Activated CD8-positive, alpha-beta T cell treated with anti-CD3 and anti-CD28 coated beads for 36 hours (primary cell): ENCODE measurements at places on chromosomes 6 and 20.

DNA sequence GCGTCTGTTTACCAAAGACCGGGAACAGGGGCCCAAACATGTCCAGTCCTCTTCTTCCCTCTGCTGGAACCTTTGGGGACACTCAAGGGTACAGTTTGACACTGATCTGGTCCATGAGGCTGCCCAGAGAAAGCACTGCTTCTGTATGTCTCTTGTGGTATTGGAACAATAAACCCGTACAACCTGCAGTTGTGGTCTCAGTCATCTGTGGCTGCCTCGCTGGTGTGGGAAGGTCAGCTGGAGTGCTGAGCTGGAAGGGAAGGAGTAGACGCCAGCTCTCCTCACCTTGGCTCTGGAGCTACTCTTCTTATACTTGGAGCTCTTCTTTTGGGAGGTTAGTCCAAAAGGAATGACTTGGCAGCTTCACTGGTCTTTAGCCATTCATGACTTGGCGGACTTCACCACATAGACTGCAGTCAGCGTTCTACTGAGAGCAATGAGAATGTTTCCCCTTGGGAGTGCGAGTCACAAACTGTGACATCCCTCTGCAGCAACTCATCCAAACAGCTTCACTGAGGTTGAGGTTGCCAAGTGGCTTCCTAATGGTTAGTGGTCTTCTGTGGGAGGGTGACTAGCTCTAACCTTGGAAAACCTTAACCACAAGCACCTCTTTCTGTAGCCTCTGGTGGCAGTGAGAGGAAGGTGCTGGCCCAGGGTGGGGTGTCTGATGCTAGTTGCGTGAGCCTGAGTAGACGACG, 81.2 kb downstream of the ASXL1 start:
- H3K4me3 ChIP-seq: no peak overlapping the region
- H3K36me3 ChIP-seq: peaks cover 44% of the 10 kb centered on the region
- peak overlapping the region; percentile 65 for H3K27ac ChIP-seq
- DNase-seq: peak; percentile 69
- H3K27me3 ChIP-seq: no peaks in the 10 kb centered on the region

DNA sequence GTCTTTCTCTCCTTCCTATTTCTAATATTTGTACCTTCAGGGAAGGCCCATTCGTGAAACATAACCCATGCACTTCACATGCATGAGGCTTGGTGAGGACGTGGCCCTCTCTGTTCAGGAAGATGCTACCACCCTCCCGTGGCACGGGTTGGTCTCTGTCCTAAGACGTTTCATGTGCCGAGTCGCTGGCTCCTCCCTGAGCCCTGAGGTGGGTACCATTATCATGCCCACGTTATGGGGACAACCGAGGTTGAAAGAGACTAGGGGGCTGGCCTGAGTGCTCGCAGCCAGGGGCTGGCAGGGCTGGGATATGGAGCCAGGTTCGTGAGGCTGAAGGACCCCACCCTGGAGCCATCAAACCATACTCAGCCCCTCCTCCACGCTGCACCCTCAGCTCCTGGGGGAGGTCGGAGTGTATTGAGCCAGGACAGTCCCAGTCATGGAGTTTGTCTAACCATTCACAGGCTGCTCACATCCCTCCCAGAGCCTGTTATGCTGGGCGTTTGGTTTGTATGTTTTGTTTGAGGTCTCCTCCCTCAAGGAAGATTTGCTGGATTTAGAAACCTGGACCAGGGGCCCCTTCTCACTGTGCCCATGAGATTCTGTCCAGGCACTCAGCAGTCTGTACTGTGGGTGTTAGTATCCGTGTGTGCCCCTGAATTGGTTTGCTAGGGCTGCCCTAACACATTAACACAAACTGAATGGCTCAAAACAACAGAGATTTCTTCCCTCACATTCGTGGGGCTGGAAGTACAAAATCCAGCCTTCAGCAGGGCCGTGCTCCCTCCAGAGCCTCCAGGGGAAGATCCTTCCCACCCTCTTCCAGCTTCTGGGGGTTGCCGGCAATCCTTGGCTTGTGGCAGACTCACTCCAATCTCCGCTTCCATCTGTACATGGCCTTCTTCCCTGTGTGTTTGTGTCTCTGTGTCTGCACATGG, 88.3 kb downstream of the ANKRD60 start:
- no peak overlapping the region for H3K4me3 ChIP-seq
- H3K27me3 ChIP-seq: peaks cover 23% of the 10 kb centered on the region
- DNase-seq: no peak

DNA sequence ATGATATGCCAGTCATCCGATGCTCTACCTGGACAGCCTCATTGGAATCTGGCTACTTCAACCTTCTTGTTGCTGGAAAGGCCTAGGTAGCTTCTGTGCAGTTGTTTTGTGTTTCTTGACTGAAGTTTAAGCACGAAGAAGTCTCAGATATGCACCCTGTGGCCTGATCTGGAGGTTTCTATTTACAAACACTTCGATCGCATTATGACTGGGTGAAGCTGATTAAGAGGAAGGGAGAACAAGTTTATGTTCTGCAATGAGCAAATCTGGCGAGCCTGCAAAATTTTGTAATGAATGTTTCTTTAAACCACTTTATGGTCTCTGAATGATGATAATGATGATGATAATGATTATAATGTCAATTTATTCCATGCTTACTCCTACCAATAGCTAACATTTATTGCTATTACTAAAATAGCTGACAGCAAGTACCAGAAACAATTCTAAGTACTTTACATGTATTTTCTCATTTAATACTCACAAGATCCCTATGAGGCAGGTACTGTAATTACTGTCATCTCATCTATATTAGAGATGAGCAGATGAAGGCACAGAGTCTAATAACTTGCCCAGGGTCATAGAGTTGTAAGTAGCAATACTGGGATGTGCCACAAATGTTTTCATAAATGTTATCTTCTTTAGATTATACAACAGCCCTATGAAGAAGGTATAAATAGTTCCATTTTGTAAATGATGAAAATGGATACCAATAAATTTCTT, 126.1 kb upstream of the UST start:
- H3K36me3 ChIP-seq: no peaks in the 10 kb centered on the region
- peaks cover 7% of the 10 kb centered on the region for H3K27me3 ChIP-seq
- no peak for DNase-seq

GRCh38 chr6:21593927-21594415, 420 bp downstream of the SOX4 start:
- no peak overlapping the region for H3K4me3 ChIP-seq
- H3K27ac ChIP-seq: no peak overlapping the region
- peak; percentile 24 for DNase-seq
- no peaks in the 10 kb centered on the region for H3K36me3 ChIP-seq
- H3K27me3 ChIP-seq: peaks cover 46% of the 10 kb centered on the region
- H3K4me1 ChIP-seq: peaks cover 32% of the 10 kb centered on the region

DNA sequence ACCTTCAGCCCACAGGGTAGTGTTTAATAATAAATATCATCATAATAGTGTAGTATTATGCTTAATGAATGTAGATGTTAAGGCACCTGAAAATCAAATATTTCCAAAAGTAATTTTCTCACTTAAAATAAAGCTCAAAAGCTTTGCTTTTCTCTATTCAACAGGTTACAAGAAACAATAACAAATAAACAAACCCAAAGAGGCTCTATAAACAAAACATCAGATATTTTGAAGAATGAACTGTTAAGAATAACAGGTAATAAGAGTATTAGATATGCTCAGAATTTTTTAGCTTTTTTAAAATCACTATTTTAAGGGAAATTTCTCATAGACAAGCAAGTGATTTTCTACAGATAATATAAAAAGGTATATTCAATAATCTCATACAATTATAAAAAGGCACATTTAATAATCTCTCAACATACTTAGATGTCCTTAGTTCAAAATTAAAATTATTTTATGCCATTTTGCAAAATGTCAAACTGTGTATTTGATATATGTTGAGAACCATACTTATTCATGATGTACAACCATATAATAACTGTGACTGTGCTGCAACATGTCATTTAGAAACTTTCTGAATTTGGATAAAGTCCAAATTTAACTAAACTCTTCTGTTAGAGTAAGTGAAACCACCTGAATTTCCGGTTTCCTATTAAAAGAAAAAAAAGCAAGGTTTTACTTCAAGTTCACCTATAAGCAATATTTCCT, 35.8 kb downstream of the PHIP start:
- H3K27ac ChIP-seq: no peak overlapping the region
- no peaks in the 10 kb centered on the region for H3K27me3 ChIP-seq
- H3K4me1 ChIP-seq: peaks cover 51% of the 10 kb centered on the region
- DNase-seq: no peak

- DNase-seq: peak; percentile 23
- H3K4me3 ChIP-seq: peak overlapping the region; percentile 11
- H3K27ac ChIP-seq: peak overlapping the region; percentile 64
- peaks cover 42% of the 10 kb centered on the region for H3K36me3 ChIP-seq
Observed at GRCh38 chr6:31267651-31268368, 4.1 kb downstream of the HLA-C start.

GRCh38 chr6:167208819-167209576, 51.2 kb upstream of the GPR31 start:
- H3K27me3 ChIP-seq: peaks cover 6% of the 10 kb centered on the region
- H3K4me1 ChIP-seq: no peaks in the 10 kb centered on the region
- no peak overlapping the region for H3K27ac ChIP-seq
- no peak for DNase-seq

GRCh38 chr6:134060491-134061106, 8.2 kb upstream of the SLC2A12 start:
- no peak for DNase-seq
- H3K27me3 ChIP-seq: no peaks in the 10 kb centered on the region

DNA sequence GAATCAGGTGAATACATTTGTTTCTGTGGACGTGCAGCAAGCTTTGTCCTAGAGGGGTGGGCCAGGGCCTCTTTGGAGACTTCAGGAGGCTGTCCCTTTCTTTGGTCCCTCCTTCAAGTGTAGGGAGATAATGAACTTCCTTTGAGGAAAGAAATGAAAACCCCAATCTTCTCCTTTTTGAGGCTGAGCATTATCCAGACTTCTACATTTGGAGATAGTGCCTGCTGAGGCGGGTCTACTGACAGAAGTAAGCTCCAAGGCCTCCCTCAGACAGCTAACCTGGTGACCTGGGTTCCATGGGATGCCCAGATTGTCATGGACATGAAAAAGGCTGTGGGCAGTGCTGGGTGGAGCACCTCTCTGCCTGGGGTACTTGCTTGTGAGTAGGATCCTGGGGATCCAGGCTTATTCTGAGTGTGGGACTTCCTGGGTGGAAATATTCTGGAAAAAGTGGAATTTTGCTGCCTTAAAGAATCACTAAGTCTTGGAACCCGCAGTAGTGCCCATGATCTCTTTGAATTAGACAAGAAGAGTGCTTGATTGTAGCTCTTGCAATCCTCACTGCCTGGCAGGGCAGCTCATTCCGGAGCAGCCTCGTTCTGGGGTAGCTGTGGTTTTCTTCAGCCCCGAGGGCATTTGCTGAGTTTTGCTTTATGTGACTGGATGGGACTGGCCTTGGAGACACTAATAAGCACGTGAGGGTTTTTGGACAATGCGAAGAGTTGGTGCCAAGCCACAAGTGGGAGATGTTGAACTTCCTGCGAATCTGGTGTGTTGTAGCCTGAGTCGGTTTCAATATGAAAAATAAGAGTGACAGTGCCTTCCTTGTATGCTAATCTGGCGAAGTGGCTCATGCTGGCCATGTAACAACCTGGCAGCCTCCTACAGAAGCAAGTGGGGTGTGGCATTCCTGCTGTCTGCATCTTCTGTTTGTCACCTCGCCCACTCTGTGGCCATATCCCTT, 28.1 kb downstream of the SNRNP48 start:
- no peak overlapping the region for H3K4me3 ChIP-seq
- DNase-seq: peak; percentile 27
- peaks cover 15% of the 10 kb centered on the region for H3K4me1 ChIP-seq

- peaks cover 4% of the 10 kb centered on the region for H3K36me3 ChIP-seq
- H3K27me3 ChIP-seq: peaks cover 6% of the 10 kb centered on the region
- H3K4me3 ChIP-seq: no peak overlapping the region
Observed at GRCh38 chr6:160986851-160987250, 4.7 kb upstream of the MAP3K4 start.

GRCh38 chr20:60270341-60270740, 312.1 kb downstream of the CDH26 start:
- no peak for DNase-seq
- no peak overlapping the region for H3K27ac ChIP-seq
- peaks cover 12% of the 10 kb centered on the region for H3K4me1 ChIP-seq

DNA sequence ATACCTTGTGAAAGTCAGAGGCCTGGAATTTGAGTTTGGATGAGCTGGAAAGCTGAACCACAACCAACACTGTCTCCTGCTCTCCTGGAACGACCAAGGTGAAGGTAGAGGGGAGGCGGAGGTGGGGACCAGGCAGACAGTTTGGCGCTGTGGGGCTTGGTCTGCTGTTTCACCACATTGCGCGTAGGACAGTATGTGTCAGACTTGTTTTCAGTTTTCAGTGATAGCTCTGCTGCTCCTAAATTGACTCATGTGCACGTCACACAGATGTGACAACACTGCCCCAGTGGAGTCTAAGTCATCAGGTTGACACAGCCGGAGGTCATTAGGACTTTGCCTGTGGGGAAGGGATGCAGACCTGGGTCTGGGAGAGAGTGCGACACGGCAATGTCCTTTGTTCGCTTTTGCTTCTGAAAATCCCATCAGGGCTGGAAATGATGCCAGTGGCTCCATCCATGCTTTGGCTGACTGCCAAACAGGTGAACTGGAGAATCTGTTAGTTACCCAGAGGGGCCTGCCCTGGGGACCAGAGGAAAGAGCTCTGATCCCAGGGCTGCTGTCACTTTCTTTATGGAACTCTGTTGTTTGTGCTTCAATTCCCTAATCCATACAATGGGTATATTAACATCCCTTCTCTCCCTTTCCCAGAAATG, 255.5 kb downstream of the CDC5L start:
- no peaks in the 10 kb centered on the region for H3K36me3 ChIP-seq
- peaks cover 31% of the 10 kb centered on the region for H3K4me1 ChIP-seq
- H3K27ac ChIP-seq: peak overlapping the region; percentile 90
- peak overlapping the region; percentile 42 for H3K4me3 ChIP-seq
- H3K27me3 ChIP-seq: peaks cover 3% of the 10 kb centered on the region

DNA sequence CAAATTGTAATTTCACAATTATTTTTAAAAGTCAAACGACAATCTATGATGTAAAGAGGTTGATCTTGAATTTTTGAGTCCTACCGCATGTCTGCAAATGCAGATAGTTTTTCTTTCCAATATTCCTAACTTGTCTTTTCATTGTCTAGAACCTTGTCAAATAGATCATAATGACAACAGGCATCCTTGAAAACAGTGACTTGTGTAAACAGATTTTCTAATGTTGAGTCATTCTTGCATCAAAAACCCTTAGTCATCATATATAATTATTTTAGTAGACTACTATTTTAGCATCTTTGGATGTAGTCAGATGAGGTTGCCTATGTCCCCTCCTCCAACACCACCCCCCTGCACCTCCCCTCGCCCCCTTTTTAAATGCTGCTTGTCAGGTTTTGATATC, 43.8 kb downstream of the BMP6 start:
- no peak overlapping the region for H3K4me3 ChIP-seq
- H3K4me1 ChIP-seq: no peaks in the 10 kb centered on the region
- no peak overlapping the region for H3K27ac ChIP-seq
- no peak for DNase-seq
- peaks cover 13% of the 10 kb centered on the region for H3K27me3 ChIP-seq
- H3K36me3 ChIP-seq: no peaks in the 10 kb centered on the region
